NCI-H345 (cell line): ENCODE measurements at places on chromosomes 6 and 20.

GRCh38 chr6:151380848-151381205, 10.5 kb downstream of the ZBTB2 start:
- DNase-seq, result no peak

GRCh38 chr6:56328728-56329090, 81.3 kb upstream of the COL21A1 start:
- no peak for DNase-seq

GRCh38 chr20:23021541-23021940, 13.6 kb upstream of the SSTR4 start:
- DNase-seq, result no peak

DNA sequence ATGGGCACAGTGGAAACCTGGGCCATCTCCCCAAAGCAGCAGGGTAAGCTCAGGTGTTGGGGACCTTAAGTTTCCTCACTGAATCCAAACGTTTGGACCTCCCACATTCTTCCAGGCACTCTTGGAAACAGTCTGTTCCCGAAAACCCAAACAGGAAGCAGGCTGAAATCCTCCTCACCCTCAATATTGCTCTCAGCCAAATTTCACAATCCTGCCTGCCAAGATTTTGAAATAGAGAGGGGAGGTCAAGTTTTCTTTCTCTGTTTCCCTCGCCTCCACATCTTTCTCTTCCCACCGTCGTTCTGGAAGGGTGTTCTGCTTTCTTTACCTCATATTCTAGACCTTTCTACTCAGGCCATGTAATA, 392.0 kb upstream of the SASH1 start:
- DNase-seq, result no peak
